CMK (cell line): ENCODE measurements at places on chromosomes 1 and 21.

- DNase-seq: no peak
Measured at GRCh38 chr1:118101515-118101844, 83.5 kb downstream of the SPAG17 start.

GRCh38 chr21:31730712-31731055, 1.2 kb downstream of the SCAF4 start:
- no peak for DNase-seq

DNA sequence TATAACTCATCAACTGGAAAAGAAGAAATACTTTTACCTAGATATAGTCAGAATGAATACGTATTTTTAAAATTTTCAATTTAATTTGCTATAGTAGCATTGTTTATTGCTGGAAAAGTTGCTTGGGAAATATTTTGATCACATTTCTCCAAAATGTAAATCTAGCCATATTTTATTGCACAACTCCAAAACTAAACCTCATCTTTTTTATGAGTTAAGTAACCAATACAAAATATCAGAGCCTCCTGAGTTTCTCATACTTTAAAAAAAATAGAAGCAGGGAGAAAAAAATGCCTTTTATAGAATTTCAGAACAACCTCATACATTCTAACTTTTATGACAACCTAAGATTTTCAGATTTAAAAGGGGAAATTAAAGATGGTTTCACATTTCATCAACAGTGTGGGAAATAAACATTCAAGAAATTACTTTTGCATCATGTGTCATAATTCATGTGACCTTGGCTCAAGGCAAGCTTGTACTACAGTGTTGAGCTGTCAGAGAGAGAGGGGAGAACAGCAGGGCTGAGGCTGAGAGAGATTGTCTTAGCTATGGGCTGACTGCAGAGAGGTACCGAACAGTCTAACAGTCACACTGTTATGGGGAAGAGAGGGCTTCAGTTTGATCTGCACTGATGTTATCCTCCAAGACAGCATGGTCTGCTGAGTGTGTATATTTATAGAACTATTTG, 519.0 kb downstream of the LTN1 start:
- DNase-seq: no peak

- no peak for DNase-seq
Measured at GRCh38 chr1:226050133-226050532, 12.4 kb upstream of the H3-3A start.

- no peak for DNase-seq
Measured at GRCh38 chr1:192974701-192975100, 84.5 kb downstream of the UCHL5 start.

GRCh38 chr1:235516862-235517446, 12.7 kb upstream of the B3GALNT2 start:
- no peak for DNase-seq

DNA sequence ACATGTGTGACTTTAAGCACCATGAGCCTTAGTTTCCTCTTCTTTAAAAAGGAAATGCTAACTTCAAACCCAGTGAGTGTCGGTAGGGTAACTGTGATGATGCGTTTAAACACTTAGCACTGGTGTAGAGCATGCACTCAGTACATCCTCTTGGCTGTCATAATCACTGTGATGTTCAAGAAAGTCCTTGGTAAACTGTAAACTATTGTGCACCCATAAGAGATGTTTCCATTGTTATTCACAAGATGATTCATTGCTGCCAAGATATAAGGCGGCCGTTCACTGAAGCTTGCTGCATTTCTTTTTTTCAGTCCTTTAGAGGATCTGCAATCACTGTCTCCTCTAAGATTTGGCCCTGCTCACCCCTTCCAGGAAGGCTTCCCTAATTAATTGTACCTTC, 61.8 kb upstream of the DAB1 start:
- no peak for DNase-seq

GRCh38 chr1:40575336-40575735, 43.9 kb downstream of the ZNF684 start:
- DNase-seq: no peak

DNA sequence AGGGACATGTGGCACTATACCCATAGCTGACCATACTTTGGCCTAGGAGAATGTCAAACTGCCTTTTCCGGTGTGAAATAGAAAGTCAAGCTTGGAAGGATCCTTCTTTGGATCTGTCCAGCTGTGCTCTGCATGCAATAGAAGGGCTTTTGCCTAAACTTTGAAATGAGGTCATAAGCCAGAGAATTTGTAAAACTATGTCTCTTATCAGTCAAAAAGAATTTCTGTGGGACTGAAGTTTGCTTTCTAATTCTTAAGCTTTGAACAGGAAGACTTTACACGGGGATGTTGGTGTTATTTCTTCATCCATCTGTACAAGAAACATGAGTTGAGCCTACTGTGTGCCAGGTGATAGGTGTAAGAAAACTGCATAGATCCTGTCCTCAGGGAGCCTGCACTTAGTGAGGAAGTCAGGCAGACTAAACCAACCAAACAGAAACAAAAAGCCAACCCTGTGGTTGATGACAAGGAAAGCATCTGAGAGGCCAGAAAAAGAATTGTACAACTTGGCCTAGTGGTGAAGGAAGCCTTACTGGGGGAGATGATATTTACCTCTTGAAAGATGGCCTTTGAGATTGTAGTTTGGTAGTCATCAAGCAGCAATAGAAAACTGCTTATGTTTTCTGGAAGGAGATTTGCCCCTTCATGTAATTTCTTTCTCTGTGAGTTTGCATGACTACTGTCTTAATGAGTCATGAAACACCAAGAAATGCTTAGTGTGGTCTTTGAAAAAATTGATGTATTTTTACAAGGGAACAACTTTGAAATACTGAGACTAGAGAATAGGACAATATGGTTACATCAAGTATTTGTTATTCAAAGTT, 24.8 kb downstream of the TGFB2 start:
- no peak for DNase-seq

- no peak for DNase-seq
Measured at GRCh38 chr1:43082740-43083139, 89.3 kb downstream of the EBNA1BP2 start.

DNA sequence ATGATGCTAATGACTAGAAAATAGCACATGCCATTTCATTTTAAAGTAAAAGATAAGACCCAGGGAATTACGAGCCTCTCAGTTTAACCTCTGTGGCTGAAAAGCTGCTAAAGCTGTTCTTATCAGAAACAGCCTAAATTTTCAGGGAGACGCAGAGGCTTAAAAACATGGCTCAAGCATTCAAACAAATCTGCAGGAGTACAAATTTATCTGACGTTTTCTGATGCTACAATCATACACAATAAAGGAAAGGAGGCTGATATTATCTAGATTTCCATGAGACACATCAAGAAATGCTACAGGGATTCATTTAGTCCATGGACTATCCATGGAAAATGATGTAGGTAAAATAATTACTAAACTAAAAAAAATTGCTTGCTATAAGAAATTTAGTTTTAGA, 65.3 kb upstream of the SCYL3 start:
- no peak for DNase-seq

- DNase-seq: no peak
Measured at GRCh38 chr1:19458815-19459417, 26.4 kb downstream of the CAPZB start.

DNA sequence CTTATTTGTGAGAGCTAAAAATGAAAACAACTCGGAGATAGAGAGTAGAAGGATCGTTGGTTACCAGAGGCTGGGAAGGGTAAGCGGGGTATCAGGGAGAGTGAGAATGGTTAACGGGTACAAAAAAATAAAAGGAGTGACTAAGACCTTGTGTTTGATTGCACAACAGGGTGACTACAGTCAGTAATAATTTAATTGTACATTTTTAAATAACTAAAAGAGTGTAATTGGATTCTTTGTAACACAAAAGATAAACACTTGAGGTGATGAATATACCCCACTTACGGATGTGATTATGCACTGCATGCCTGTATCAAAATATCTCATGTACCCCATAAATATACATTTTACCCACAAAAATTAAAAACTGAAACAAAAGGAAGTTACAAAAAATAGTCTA, 29.4 kb downstream of the FOXJ3 start:
- DNase-seq: no peak

- no peak for DNase-seq
Measured at GRCh38 chr1:6384962-6385361, 8.6 kb downstream of the ACOT7 start.

DNA sequence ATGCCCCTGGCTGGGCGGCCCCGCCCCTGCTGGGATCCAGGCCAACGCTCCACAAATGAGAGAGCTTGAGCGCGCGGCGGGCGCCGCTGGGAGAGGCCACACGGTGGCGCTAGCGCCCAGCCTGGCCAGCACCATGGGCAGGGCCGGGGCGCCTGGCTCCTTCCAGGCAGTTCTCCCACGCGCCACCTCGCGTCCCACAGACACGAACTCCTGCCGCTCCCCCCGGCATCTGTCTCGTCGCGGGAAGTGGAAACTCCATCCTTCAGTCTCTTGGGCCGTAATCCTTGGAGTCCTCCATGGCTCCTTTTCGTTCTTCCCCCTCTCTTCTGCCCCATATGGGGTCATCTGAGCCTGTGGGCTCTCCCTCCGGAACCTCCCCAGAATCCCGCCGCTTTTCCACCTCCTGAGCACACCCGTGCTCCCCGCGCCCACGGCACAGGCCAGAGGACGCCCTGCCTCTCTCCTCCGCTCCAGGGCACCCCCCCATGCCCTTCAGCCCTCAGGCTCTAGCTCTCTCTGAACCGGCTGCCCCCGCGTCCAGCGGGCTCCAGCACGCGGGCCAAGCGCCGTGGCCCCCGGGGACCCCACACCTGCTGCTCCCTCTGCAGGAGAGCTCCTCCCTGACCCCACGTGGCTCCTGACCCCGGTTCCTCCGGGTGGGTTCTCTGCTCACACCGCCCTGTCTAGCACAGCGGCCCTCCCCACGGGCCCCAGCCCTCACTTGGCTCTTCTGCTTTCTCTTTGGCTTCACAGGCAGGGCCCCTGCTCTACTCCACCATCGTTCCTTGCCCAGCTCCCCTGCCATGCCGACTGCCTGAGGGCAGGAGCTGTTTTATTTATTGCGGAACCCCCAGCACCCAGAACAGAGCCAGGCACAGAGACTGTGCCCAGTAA, 31.9 kb upstream of the EDN2 start:
- DNase-seq: peak; percentile 59

DNA sequence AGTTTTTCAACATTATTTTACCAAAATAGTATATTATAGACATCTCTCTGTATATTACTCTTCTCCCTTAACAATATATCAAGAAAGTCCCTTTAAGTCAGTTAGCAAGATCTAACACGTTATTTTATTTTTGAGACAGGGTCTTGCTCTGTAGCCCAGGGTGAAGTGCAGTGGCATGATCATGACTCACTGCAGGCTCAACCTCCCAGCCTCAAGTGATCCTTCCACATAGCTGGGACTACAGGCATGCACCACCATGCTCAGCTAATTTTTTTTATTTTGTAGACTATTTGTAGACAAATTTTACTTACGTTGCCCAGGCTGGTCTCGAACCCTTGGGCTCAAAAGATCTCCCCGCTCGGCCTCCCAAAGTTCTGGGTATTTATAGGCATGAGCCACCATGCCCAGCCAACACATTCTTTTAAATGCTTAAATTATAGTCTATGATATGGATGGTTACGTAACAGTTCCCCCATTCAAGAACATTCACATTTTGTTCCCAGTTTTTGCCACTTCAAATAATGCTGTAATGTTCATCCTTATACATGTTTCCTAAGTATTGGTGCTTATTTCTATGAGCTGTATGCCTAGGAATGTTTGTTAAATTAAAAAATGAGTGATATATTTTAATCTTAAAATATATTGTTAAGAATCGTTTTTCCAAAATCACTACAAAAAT, 70.4 kb downstream of the TUT4 start:
- DNase-seq: no peak

GRCh38 chr1:100440075-100440809, 87.9 kb downstream of the CDC14A start:
- DNase-seq: no peak

DNA sequence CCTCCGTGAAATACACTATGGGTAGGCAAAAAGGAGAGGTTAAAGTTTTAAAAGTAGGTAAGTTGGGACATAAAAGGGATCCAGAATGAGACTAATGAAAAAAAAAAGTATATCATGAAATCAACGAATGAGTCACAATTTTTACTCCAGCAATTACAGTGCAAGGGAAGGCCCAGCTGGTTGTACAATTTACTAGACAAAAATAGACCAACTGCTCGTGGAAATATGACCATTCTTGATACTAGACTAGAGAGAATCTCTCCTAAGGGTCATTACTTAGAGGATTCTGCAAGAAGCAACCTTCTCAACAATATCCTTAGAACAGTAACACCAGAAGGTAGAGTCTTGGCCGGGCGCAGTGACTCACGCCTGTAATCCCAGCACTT, 55.1 kb upstream of the EFHD2 start:
- no peak for DNase-seq

- DNase-seq: no peak
Measured at GRCh38 chr1:218514689-218515088, 169.6 kb downstream of the TGFB2 start.

GRCh38 chr1:17605582-17606344, 66.3 kb downstream of the ARHGEF10L start:
- no peak for DNase-seq

- DNase-seq: no peak
Measured at GRCh38 chr1:186498695-186499389, 37.9 kb upstream of the PDC start.

DNA sequence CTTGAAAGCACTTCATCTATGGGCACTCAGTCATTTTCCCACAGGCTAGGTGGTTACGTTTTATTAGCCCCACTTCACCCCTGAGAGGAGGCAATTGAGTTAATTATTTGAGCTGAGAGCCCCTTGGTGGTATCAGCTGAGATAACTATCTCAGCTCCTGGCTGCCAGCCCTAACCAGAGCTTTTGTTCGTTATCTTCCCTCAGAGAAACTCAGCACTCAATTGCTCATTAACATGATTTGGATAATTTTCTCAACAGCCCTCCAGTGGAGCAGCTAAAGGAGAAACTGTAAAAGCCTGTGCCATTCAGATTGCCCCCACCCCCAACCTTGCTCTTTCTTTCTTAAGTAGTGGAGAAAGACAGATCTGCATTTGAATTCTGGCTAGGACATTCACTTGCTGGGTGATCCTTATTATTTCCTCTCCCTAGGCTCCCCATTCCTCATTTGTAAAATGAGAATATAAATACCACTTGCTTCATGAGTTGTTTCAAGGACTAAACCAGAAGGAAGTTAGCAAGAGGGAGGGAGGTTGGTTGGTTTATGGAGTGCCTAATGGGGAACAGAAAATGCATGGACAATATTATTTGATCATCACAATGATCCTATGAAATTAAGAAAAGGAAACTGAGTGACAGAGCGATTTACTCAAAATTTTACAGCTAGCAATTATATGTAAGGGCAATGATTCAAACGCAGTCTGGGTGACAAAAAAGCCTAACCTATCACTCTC, 218.7 kb upstream of the FGGY start:
- no peak for DNase-seq

GRCh38 chr1:83026745-83027144, 972.2 kb downstream of the TTLL7 start:
- no peak for DNase-seq

DNA sequence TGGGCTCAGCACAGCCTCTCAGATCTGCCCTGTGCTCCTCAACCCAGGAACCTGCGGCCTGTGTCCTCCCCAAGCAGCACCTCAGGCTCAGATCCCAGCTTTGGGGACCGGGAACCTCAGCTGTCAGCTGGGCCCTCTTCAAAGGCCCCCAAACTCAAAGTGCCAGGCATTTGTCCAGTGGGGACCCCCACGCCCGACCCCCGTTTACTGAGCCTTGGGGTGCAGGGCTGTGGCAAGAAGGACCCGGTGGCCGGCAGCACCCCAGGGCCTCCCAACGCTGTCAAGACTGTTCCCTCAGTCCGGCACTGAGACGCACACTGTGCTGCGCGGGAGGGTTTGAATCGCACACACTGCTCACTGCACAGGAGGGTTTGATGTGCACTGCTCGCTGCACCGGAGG, 35.0 kb downstream of the MORN1 start:
- no peak for DNase-seq
